ENCODE measurements at places on chromosomes 4 and X.

DNA sequence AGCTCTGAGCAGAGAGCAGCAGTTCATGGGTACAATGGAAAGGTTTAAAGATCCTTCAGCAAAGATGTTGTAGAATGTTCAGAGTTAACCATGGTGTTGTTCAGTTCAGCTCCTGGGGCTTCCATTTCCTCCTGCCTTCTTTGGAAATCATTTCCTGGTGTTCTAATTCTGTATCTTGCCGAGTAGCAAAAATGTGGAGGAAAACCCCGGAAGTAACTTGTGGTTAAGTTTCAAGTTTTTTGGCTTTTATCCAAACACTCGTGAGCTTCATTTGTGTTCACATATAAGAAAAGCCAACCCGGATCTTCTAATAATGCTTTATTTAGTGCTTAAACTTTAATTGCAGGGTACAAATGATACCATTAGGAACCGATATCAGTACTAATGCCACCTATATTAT, 33.6 kb upstream of the ARX start:
- no peak for DNase-seq

DNA sequence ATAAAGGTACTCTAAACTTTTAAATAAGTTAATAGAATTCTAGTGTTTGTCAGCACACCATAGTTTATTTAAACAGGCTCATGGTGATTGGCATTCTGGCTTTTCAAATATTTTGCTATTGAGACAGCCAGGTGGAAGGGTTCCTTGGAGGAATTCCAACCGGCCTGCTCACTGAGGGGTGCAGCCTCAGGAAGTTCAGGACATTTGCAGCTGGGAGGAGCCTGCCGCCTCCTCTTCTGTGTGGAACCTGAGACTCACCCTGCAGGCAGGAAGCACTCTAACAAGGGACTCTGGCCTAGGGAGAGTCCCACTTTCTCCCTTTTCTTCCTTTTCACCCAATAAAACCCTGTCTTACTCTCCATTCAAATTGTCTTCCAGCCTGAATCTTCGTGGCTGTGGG, 1328.0 kb downstream of the FSTL5 start:
- DNase-seq = no peak

- no peak for DNase-seq
These were observed 17.7 kb downstream of the STPG2 start for GRCh38 chr4:98125585-98125984.

GRCh38 chr4:153651587-153651986, 32.5 kb upstream of the TLR2 start:
- DNase-seq = no peak

DNA sequence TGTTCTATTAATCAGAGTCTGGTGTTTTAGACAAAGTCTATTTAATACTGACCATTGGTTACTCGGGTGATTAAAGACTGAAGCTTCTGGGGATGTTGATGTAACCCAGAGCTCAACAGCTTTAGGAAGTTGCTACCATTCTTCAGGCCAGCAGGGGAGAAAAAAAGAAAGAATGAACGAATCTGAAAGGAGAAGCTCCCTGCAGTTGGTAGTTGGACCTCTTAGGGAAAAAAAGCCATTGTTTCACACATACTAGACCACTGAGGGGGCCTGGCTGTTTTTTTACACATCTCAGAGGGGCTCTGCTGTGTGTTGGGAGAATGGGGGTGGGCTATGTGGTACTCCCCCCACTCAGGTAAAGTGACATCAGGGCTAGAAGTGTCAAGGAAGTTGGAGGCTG, 378.9 kb downstream of the KCNIP4 start:
- DNase-seq = no peak

- DNase-seq = no peak
These were observed 14.7 kb downstream of the TBC1D14 start for GRCh38 chr4:6924361-6924779.

GRCh38 chr4:124325690-124326089, 386.8 kb downstream of the ANKRD50 start:
- DNase-seq = no peak

- DNase-seq = no peak
These were observed 65.5 kb downstream of the FHDC1 start for GRCh38 chr4:153001626-153002025.

DNA sequence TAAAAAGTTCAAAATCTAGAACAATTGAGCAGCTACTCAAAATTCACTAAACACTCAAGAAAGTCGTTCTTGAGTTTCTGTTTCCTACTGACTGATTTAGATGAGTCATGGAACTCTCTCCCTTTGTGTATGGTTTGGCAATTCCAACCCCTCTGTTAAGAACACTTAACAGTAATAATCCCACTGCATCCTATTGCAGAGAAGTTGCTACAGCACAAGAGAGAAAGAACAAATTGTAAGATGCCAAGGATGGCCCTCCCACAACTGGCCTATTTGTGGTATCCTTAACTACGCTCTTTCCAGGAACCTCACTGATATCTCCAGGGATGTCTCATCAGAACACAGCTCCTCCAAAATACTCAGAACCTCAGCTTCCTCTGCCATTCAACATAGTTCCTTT, 701.8 kb upstream of the TENM3 start:
- no peak for DNase-seq

DNA sequence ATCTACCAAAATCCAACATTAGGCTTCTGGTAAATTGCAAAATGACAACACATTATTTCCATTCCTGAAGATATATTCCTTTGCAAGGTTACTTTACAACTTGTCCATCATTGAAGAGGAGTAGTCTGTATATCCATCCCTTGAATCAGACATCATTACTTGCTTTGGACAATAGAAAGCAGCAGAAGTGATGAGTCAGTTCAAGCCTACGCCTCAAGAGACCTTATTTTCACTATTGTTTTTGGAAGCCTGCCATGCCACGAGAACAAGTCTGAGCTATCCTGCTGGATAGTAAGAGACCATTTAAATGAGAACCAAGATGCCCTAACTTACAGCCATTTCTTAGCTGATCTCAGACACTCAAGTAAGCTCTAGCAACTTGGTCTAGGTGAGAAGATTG, 246.0 kb upstream of the HHIP start:
- DNase-seq = no peak

- DNase-seq = no peak
These were observed 188.4 kb upstream of the MBNL3 start for GRCh38 chrX:132677233-132677716.

DNA sequence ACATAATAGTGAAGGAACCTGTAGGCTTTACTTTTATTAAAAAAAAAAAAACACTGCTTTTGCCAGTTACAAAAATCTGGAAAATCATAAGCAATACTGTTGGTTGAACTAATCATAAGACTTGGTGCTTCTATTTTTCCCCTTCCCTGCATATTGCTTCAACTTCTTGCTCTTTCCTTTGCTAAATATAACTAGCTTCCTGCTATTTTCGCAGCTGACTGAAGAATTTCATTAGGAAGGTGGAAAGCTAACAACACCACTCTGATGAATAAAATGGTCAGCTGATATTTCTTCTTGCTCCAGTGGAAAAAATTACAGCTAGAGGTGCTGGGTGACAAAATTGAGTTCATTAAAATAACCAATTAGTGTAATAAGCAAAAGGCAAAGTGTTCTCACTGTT, 39.3 kb downstream of the MEPE start:
- DNase-seq = no peak

Measured in NCI-H2227 treated with DMSO at 0.1 percent for 48 hours (cell line).